ENCODE measurements at places on chromosomes 3 and 15.

DNA sequence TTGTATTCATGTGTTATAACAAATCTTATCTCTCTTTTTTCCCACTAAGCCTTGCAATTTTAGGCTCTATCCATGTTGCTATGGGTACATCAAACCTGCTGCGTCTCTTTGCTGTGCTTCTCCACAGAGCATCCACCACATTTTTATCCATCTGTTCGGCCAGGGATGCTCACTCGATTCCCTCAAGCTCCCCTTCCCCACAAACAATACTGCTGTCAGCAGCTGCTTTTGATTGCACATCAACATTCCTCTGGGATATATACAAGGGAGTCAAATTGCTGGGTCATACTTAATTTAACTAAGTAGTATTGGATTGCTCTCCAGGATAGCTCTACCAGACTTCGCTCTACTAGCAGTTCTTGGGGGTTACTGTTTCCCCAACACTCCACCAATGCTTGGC is 36.8 kb downstream of the TMEM108 start:
- no peak for DNase-seq

- no peak for DNase-seq
These were observed 99.7 kb downstream of the CTNNB1 start for GRCh38 chr3:41299036-41299435.

GRCh38 chr15:53378096-53378800 is 381.2 kb downstream of the WDR72 start:
- DNase-seq = no peak

GRCh38 chr15:26242565-26243071 is 379.5 kb upstream of the ATP10A start:
- DNase-seq = no peak

- no peak for DNase-seq
These were observed 325.2 kb downstream of the WDR72 start for GRCh38 chr15:53434174-53434678.

- DNase-seq = no peak
These were observed 24.9 kb upstream of the RASGRP1 start for GRCh38 chr15:38589502-38589901.

- no peak for DNase-seq
These were observed 44.6 kb downstream of the CMTM6 start for GRCh38 chr3:32457971-32458471.

DNA sequence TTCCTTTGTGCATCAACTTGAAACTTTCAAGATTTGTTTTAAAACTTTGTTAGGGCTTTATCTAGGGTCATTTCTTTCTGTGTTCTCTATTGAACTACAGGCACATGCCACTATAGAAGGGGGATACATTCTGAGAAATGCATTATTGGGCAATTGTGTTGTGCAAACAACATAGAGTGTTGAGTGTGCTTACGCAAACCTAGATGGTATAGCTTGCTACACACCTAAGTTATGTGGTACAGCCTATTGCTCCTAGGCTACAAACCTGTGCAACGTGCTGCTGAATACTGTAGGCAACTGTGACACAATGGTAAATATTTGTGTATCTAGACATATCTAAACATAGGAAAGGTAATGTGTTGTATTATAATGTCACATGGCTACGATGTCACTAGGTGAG is 33.0 kb upstream of the KLF13 start:
- DNase-seq = no peak

DNA sequence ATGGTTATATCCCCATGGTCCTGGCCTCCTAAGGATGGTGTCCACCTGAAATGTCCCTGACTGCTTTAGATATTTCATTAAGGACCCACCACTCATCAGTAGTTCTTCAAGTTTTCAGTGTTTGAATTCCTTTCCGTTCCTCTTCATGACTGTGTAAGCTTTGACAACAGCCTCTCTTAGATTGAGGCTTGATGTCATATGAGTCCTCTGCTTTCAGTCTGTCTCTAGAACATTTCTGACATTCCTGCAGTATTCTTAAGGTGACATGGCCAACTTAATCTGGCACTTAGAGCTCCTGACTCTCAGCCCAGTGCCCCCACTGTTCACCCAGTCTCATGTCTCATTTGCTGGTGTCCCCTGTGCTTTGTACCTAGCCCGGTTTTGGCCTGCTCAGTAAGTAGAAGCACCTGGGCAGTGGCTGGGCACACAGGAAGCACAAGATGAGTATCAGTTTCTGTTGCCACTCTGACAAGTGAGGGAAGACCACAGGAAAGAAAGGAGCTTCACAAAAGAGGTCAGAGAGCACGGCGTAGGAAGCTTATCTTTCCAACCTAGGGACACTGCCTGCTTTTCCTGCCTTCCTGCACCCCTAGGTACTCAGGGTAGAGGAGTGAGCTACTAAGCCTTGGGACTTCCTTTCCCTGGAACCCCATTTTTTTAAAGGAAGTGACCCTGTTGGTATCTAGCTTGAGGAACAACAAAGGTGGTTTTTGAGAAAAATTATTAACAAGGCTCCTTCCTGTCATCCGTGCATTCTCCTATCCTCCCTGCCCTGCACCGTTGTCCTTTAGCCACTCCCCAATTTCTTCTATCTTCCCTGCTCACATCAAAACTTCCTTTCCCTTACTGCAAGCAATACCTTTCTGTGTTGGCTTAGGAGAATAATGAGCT is 103.1 kb downstream of the KLHL25 start:
- DNase-seq = no peak

DNA sequence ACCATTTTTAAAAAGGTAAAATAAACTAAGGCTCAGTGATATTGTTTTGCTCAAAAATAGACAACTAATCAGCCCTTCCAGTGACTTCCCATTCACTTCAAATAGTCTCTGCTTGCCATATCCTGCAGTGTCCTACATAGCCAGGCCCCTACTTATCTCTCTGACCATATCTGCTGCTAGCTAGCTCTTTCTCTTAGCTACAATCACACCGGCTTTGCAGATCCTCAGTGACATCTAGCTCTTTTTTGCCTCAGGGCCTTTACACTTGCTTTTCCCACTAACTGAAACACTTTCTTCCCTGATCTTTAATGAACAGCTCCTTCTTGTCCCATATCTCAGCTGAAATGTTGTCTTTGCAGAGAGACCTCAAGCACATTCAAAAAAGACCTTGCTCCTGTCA is 161.3 kb downstream of the IL5RA start:
- no peak for DNase-seq

DNA sequence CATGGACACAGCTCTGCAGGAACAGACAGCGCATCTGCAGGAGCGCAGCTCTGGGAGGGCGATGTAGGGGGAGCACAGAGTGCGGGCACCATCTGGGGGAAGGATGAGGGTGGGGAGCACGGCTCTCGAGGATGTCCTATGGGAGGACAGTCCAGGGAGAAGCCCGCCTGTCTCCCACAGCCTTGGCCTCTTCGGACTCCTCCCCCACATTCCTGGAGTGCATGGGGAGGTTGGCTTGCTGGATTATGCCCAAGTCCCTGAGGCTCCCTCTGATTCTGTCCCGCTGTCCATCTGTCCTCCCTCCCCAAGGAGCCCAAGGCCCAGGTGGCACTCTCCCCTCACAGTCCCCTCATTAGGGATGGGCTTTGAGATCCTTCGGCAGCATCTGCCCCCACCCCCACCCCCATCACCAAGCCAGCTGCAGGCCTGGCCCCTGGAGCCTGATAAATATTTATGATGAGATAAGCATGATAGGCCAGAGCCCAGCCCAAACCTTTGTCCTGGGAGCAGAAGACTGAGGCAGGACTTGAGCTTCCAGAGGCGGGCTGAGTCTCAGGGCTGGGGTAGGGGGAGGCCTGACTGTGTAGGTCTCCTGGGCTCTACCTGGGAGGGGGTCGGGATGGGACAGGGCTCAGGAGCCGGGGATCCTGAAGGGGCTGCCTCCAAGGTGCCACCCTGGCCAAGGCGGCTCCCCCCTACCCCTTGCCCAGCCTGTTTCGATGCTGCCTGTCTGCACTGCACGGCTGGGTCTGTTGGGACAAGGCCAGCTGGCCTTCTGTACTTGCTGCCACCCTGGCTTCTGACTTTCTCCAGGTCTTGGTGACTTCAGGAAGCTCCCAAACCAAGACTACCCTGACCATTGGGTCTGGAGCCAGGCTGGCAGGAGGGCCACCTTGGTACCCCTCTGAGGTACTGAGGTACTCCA is 28.6 kb upstream of the SEMA3F start:
- DNase-seq = no peak

DNA sequence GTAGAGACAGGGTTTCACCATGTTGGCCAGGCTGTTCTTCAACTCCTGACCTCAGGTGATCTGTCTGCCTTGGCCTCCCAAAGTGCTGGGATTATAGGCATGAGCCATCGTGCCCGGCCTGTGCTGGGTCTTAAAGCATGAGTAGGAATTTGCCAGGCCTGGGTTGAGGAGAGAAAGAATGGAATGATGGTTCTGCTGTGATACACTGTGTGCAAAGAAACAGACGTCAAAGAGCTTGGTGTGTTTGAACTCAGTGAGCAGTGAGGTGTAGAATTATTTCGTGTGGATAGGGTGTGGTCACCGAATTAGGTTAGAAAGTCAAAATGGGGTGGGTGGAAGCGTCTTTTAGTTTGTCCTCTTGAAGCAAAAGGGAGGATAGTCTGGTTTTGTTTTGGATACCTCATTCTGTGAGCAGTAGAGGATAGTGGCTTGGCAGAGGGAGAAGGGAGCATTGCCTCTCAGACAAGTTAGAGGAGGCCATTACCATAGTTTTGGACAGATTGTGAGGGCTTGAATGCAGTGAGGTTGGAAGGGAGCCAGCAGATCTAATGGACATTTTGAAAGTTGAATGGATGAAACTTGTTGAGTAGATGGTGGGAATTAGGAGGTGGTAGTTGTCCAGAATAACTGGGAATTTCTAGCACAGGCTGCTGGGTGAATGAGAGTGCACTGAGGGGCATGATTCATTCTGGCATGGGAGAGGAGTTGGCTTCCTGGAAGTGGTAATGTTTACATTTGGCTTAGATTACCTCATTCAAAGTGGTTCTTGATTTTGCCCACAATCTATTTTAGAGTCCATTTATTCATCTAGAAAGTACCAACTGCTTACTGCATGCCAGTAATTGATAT is 27.2 kb downstream of the AKAP13 start:
- DNase-seq = no peak

DNA sequence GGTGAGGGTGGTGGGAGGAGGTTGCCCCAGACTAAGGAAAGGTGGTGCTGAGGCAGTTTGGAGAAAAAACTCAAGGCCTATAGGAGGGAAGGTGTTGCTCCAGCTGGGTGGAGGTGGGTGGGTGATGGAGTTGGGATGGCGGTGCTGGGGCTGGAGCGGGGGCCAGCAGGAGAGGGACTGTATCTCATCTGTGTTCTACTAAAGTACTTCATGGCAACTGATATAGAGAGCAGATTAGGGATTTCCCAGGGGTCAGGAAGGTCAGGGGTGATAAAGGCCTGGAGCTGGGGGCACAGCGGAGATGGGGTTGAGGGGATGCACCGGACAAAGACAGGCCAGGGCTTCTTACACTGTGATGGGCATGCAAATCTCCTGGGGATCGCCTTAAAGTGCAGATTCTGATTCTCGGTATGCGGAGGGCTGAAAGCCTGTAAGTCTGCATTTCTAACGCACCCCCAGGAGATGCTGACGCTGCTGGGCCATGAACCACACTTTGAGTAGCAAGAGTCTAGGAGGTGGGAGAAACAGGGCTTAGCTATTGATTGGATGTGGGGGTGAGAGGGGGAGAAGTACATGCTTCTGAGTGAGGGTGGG is 4.2 kb downstream of the KLHL40 start:
- no peak for DNase-seq

- DNase-seq = no peak
These were observed 11.3 kb upstream of the IL12A start for GRCh38 chr3:159977295-159977694.

DNA sequence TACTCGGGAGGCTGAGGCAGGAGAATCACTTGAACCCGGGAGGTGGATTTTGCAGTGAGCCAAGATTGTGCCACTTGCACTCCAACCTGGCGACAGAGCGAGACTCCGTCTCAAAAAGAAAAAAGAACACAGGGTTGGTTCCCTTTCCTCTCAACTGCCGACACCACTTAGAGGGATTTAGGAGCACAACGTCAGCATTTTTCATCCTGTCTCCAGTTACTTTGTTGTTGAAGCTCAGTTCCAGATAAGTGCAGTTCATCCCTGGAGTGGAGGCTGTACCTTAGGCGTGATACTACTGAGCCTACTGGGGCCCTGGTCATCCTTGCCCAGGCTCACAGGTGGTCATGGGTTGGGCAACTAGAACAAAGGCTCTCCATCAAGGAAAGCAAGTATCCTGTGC is 15.3 kb upstream of the GK5 start:
- DNase-seq = no peak

- DNase-seq = no peak
These were observed 109.7 kb downstream of the LRRC49 start for GRCh38 chr15:71002316-71002715.

GRCh38 chr3:187743195-187744141 is 1.8 kb downstream of the BCL6 start:
- peak; percentile 54 for DNase-seq

DNA sequence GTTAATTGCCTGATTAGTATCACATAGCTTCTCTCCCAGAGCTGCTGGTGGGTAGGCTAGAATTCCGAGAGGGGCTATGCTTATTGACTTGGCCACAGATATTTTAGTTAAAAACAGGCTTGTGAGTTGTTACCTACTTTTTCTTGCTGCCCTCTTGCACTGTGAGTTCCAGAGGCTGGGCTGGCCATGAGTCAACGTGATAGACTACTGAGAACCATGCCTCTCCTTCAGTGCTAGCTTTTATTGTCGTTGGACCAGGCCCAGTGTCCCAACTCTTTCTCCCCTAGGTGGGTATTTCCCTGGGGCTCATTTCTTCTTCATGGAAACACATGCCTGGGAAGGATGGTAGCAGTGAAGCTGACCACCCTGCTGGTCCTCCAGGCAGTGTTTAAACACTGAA is 20.4 kb upstream of the PCOLCE2 start:
- no peak for DNase-seq

GRCh38 chr15:35713733-35714132 is 167.8 kb upstream of the DPH6 start:
- no peak for DNase-seq

DNA sequence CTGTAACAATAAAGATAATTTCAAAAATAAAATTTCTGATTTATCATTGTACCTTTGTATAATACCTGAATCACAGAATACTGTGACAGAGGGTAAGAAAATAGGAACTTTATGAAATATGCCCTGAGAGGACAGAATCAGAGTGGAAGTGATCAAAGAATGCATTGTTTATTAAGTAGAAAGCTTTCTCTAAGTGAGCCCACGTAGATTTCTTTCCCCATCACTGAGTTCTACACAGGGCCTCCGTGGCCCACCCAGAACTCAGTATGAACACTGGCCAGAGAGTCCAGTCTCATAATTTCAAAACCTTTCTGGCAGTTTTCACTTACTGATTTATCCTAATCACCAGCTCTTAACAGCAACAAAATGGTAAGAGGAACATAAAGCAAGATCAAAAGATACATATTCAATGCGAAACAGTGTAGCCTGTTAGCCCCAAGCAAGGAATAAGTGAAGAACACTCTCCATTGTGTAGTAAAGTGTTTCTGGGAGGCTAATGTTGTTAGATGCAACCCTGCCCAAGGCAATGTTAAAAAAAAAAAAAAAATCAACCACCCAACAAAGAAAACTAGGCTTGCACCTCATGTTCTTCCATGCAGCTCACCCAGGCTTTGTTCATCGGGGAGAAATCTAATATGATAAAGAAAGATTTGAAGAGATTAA is 341.3 kb downstream of the LSAMP start:
- no peak for DNase-seq
